ENCODE measurements at places on chromosomes 12 and 14. TPM values are rescaled to one million over a fixed set of nuclear protein-coding genes. Genes with fewer than 3 reads are reported as not detected.

The SERPINA10 gene
- not detected for total RNA-seq

The KLRD1 gene
- 0.13 TPM for total RNA-seq

The DPPA3 gene
- not detected for total RNA-seq

The KRT75 gene
- total RNA-seq: not detected

The LMNTD1 gene
- not detected for total RNA-seq

The ANKRD33 gene
- 0.95 TPM for total RNA-seq

The EML5 gene
- 0.09 TPM for total RNA-seq

- no peaks in the 10 kb centered on the region for H3K36me3 ChIP-seq
- H3K4me3 ChIP-seq: no peak overlapping the region
- H3K4me1 ChIP-seq: peaks cover 54% of the 10 kb centered on the region
- H3K27ac ChIP-seq: peak overlapping the region; percentile 81
- peak; percentile 84 for DNase-seq
Observed at GRCh38 chr12:95205685-95206084, 11.6 kb downstream of the FGD6 start.

DNA sequence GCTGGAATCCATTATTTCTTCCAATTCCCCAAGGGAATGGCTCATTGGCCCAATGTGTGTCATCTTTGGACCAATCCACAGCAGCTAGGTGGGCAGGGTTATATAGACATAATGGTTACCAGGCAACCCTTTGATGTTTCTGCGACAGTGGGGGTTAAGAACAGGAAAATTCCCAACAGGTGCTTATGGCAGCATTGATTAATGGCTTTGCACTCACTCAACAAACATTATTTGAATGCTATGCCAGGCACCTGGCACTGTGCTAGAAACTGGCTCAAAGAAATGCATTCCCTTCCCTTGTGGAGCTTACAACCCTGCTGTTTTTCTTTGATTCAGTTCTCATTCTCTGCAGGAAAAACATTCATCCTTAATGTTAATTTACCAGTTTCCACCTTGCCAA lies 1221.0 kb downstream of the AACS start:
- no peak for DNase-seq
- H3K36me3 ChIP-seq: no peaks in the 10 kb centered on the region
- H3K4me3 ChIP-seq: no peak overlapping the region
- no peaks in the 10 kb centered on the region for H3K27me3 ChIP-seq
- H3K4me1 ChIP-seq: no peaks in the 10 kb centered on the region

GRCh38 chr12:120836114-120836684 lies 68.0 kb downstream of the SPPL3 start:
- no peak overlapping the region for H3K27ac ChIP-seq
- no peak overlapping the region for H3K4me3 ChIP-seq
- H3K4me1 ChIP-seq: no peaks in the 10 kb centered on the region

- no peaks in the 10 kb centered on the region for H3K4me1 ChIP-seq
Observed at GRCh38 chr12:53844994-53845844, 93.4 kb upstream of the HOXC13 start.

DNA sequence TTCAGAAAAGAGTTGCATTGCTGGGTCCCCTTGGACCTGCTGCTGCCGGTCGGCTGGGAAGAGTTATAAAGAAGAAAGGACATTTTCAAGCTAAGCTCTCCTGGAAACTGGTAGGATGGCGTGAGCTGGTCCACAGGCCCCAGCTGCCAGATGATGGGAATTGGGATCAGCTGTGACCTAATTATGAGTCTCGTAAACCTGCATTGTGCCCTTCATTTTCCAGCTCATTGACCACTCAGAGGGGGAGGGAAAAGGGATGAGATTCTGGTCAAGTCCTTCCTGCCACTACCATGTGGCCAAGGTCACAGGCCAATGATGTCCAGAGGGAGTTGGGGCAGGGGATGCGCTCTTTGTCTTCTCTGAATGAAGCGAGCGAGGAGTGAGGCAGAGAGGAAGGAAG lies 320.9 kb downstream of the NRXN3 start:
- no peaks in the 10 kb centered on the region for H3K36me3 ChIP-seq
- no peak overlapping the region for H3K27ac ChIP-seq
- no peaks in the 10 kb centered on the region for H3K27me3 ChIP-seq
- no peak overlapping the region for H3K4me3 ChIP-seq
- no peak for DNase-seq

- peaks cover 6% of the 10 kb centered on the region for H3K4me1 ChIP-seq
- no peak overlapping the region for H3K4me3 ChIP-seq
- peaks cover 87% of the 10 kb centered on the region for H3K27me3 ChIP-seq
- no peak overlapping the region for H3K27ac ChIP-seq
- no peak for DNase-seq
- no peaks in the 10 kb centered on the region for H3K36me3 ChIP-seq
Observed at GRCh38 chr14:36522972-36523715, 3.1 kb upstream of the NKX2-1 start.

- no peaks in the 10 kb centered on the region for H3K4me1 ChIP-seq
- H3K4me3 ChIP-seq: no peak overlapping the region
- DNase-seq: no peak
- no peaks in the 10 kb centered on the region for H3K36me3 ChIP-seq
Observed at GRCh38 chr12:74849801-74850200, 312.2 kb downstream of the ATXN7L3B start.

DNA sequence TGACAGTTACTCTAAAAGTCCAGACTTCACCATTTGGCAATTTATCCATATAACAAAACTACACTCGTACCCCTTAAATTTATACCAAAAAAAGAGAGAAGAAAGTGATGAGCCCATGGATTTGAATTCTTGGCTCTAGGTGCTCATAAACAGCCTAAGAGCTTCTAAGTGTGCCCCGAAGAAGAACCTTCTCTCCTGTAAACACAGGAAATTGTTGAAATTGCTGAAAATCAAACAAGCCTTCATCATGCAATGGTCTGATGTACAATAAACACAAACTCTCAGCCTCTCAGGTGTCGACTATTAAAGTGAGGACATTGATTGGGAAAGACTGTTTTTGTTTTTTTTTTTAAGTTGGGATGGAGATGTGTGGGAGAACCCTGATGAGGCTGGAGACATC lies 21.8 kb downstream of the PDE6H start:
- peaks cover 1% of the 10 kb centered on the region for H3K27me3 ChIP-seq
- no peaks in the 10 kb centered on the region for H3K4me1 ChIP-seq
- H3K36me3 ChIP-seq: no peaks in the 10 kb centered on the region
- H3K27ac ChIP-seq: no peak overlapping the region
- DNase-seq: no peak
- H3K4me3 ChIP-seq: no peak overlapping the region

GRCh38 chr12:131493068-131493826 lies 217.6 kb upstream of the SFSWAP start:
- no peaks in the 10 kb centered on the region for H3K4me1 ChIP-seq
- no peaks in the 10 kb centered on the region for H3K27me3 ChIP-seq
- DNase-seq: no peak
- no peaks in the 10 kb centered on the region for H3K36me3 ChIP-seq
- H3K27ac ChIP-seq: no peak overlapping the region

DNA sequence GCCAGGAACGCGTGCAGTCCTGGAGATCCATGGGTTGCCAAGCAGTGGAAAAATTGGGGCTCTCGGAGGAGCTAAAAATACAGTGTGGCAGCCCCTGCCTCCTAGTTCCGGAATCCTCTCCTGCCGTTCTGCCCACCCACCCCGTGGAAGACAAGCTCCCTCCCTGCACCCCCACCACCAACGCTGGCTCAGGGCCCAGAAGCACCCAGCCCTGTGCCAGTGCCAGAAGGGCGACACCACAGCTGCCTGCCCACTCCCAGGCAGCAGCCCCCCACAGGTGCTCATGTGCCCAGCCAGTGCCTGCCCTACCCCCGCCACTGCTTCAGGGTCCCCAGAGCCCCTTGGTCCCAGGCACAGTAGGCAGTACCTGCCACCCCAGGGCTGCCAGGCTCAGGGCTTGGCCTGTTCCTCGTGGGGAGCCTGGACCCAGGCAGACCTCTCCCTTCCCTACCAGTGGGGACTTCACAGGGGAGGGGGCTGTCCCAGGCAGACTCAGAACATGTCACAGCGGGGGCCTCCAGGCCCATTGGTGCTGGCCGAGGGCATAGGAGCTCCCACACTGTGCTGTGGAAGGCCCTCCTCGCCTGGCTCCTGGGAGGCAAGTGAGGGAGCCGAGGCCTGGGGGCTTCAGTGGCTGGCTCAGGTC lies 7.4 kb downstream of the INF2 start:
- peaks cover 16% of the 10 kb centered on the region for H3K4me1 ChIP-seq
- no peak for DNase-seq
- no peak overlapping the region for H3K27ac ChIP-seq
- peaks cover 10% of the 10 kb centered on the region for H3K36me3 ChIP-seq
- H3K27me3 ChIP-seq: no peaks in the 10 kb centered on the region
- no peak overlapping the region for H3K4me3 ChIP-seq

- no peak overlapping the region for H3K27ac ChIP-seq
- DNase-seq: no peak
- no peaks in the 10 kb centered on the region for H3K4me1 ChIP-seq
- no peak overlapping the region for H3K4me3 ChIP-seq
- H3K27me3 ChIP-seq: peaks cover 3% of the 10 kb centered on the region
Observed at GRCh38 chr14:52325126-52325525, 11.0 kb downstream of the PTGER2 start.

- no peaks in the 10 kb centered on the region for H3K36me3 ChIP-seq
- H3K4me3 ChIP-seq: no peak overlapping the region
- DNase-seq: peak; percentile 84
- peaks cover 17% of the 10 kb centered on the region for H3K4me1 ChIP-seq
- peak overlapping the region; percentile 54 for H3K27ac ChIP-seq
Observed at GRCh38 chr12:29725587-29726320, 58.0 kb downstream of the TMTC1 start.

DNA sequence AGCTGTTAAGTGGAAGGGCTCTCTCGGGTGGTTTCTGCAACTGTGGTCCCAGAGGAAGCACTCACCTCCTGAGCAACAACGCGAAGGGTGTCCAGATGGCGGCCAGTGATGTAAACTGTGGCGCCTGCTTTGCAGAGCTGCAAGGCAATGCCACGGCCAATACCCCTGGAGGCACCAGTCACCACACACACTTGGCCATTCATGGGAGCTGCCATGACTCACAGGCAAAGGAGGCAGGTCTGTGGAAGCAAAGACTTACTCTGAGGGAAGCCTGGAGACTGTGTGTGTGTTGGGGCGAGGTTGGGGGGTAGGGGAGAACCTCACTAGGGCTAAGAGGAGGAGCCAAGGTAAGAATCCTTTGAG lies 707 bp downstream of the DHRS1 start:
- peak overlapping the region; percentile 74 for H3K27ac ChIP-seq
- peaks cover 18% of the 10 kb centered on the region for H3K36me3 ChIP-seq
- no peaks in the 10 kb centered on the region for H3K27me3 ChIP-seq
- peak overlapping the region; percentile 85 for H3K4me3 ChIP-seq
- peaks cover 22% of the 10 kb centered on the region for H3K4me1 ChIP-seq
- peak; percentile 14 for DNase-seq
